ENCODE measurements at places on chromosomes 7 and 10. TPM values are rescaled to one million over a fixed set of nuclear protein-coding genes. Genes with fewer than 3 reads are reported as not detected.
A peak's percentile ranks its signal among the peaks of the same experiment; 100 is the strongest.

STEAP2 gene
- not detected for total RNA-seq

RAB18 gene
- total RNA-seq = 83.3 TPM

AGMO gene
- not detected for total RNA-seq

TMEM229A gene
- total RNA-seq = not detected

NAT16 gene
- not detected for total RNA-seq

UNCX gene
- not detected for total RNA-seq

NOLC1 gene
- total RNA-seq = 71.6 TPM

- H3K4me3 ChIP-seq = no peak overlapping the region
- H3K27ac ChIP-seq = no peak overlapping the region
- peaks cover 3% of the 10 kb centered on the region for H3K4me1 ChIP-seq
- H3K36me3 ChIP-seq = no peaks in the 10 kb centered on the region
These were observed 25.2 kb downstream of the GET4 start for GRCh38 chr7:901388-902154.

DNA sequence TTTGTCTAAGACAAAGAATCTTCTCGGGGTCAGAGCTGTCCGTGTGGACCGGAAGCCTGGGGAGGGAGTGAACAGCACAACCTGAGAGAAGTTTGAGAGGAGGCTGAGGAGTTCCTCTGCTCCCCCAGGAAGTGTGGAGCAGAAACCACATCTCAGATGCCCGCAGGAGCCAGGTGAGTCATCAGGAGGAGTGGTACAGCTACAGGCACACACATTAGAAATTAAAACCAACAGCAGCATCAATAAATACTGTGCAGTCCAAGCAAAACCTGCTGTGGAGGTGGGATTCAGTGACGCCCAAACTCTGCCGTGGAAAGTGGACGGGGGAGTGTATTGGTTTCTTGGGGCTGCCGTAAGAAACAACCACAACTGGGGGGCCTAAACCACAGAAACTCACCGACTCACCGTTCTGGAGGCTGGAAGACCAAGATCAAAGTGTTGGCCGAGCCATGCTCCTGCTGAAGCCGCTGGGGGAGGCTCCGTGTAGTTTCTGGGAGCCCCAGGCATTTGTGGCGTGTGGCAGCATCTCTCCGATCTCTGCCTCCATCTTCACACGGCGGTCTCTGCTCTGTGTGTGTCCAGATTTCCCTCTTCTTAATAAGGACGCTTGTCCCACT is 31.2 kb upstream of the GARS1 start:
- no peaks in the 10 kb centered on the region for H3K27me3 ChIP-seq
- H3K4me3 ChIP-seq = no peak overlapping the region
- no peak overlapping the region for H3K27ac ChIP-seq
- H3K36me3 ChIP-seq = peaks cover 19% of the 10 kb centered on the region

- no peak for DNase-seq
- H3K4me1 ChIP-seq = no peaks in the 10 kb centered on the region
- no peaks in the 10 kb centered on the region for H3K27me3 ChIP-seq
These were observed 31.3 kb downstream of the ARHGAP19 start for GRCh38 chr10:97261183-97261582.

- peak overlapping the region; percentile 59 for H3K4me3 ChIP-seq
- H3K36me3 ChIP-seq = no peaks in the 10 kb centered on the region
- DNase-seq = peak; percentile 93
- peak overlapping the region; percentile 100 for H3K27ac ChIP-seq
- H3K4me1 ChIP-seq = peaks cover 36% of the 10 kb centered on the region
These were observed 1.1 kb upstream of the HBP1 start for GRCh38 chr7:107167483-107168232.

DNA sequence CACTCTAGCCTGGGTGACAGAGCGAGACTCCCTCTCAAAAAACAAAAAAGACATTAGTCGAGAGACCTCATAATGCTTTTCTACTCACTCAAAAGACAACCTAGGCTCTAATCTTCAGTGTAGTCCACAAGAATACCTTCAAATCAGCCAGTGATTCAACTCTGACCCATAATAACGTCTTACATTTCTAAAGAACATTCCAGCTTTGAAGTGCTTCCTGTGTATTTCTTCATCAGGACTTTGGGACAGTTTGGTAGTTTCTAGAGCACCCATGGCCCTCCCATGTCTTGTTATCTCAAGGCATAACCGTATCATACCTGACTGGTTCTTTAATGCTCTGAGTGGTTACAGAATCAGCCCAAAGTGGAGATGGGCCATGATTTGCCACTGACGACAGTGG is 221.3 kb downstream of the SKIDA1 start:
- no peak overlapping the region for H3K27ac ChIP-seq
- DNase-seq = no peak
- H3K27me3 ChIP-seq = no peaks in the 10 kb centered on the region
- H3K36me3 ChIP-seq = no peaks in the 10 kb centered on the region

GRCh38 chr7:1724118-1724910 is 54.2 kb downstream of the ELFN1 start:
- H3K4me1 ChIP-seq = no peaks in the 10 kb centered on the region
- no peaks in the 10 kb centered on the region for H3K27me3 ChIP-seq
- no peak overlapping the region for H3K4me3 ChIP-seq
- no peak overlapping the region for H3K27ac ChIP-seq
- DNase-seq = no peak

DNA sequence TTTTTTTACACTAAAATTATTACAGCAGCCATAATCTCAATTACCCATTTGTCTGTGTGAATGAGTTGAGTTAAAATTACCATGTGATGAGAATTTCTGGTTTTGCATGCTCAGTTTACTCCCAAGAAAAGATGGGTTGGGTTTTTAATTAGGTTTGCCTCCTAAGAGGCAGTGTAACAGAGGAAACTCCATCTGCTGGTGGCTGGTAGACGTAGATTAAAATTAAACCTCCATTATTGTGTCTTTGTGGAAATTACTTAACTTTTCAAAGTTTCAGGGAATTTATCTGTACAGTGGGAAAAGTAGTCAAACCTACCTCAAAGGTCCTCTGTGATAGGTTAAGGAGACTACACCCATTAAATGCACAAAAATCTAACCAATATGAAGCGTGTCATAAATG is 954.2 kb downstream of the PCDH15 start:
- no peak overlapping the region for H3K4me3 ChIP-seq
- no peak overlapping the region for H3K27ac ChIP-seq
- no peaks in the 10 kb centered on the region for H3K4me1 ChIP-seq
- DNase-seq = no peak
- H3K36me3 ChIP-seq = no peaks in the 10 kb centered on the region
- H3K27me3 ChIP-seq = no peaks in the 10 kb centered on the region

Measured in CD4-positive, alpha-beta memory T cell (primary cell).